ENCODE measurements at places on chromosomes 13 and 19. TPM values are rescaled to one million over a fixed set of nuclear protein-coding genes. Genes with fewer than 3 reads are reported as not detected.

GRCh38 chr13:20125129-20125782, 35.6 kb downstream of the GJA3 start:
- DNase-seq: no peak

GRCh38 chr13:90787007-90787406, 560.5 kb upstream of the MIR17HG start:
- no peak for DNase-seq

DNA sequence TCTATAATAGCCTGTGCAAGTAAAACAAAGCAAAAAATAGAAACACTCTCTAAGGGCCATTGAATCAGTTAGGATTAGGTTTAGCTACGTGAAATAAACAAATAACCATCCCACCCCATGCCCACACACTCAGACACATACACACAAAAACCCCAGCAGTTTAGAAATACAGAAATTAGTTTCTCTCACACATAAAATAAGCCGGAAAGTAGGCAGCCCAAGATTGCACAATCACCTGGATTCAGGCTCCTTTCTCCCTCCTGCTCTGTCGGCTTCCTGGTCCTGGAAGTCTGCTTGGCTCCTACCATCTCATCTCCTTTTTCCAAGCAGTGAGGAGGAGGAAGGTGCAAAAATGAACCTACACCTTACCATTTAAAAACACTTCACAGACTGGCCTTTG, 22.6 kb upstream of the USP12 start:
- no peak for DNase-seq

- no peak for DNase-seq
Measured at GRCh38 chr13:52012512-52012836, 276 bp downstream of the ALG11 start.

- no peak for DNase-seq
Measured at GRCh38 chr13:99955747-99956472, 15.7 kb downstream of the ZIC5 start.

DNA sequence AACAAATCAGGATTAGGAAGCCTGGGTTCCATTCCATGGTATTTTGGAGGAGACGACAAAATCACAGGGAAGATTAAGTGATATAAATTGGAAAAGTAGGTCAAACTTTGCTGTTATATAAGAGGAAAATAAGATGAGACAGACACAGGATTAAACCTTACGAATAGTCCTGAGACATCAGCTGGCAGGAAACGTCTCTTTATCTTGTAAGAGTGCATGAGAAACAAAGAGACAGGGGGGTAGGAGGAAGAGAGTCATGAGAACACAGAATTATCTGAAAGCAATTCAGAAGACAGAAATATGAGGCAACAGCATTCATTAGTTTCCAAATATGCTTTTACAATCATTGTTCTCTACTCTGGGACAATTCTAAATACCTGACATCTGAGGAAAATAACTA, 310.6 kb upstream of the MIR17HG start:
- DNase-seq: no peak

DNA sequence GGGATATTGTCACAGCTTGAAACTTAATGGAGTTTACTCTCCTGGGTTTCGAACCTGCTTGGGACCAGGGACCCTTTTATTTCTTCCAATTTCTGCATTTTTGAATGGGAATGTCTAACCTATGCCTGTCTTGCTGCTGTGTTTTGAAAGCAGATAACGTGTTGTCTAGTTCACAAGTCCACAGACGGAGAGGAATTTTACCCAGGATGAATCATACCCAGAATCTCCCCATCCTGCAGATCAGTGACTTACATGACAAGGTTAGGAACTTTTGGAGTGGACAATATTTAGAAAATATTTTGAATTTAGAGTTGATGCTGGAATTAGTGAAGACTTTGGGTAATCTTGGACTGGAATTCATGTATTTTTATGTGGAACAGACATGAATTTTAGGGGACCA, 68.6 kb upstream of the RFXAP start:
- DNase-seq: no peak

DNA sequence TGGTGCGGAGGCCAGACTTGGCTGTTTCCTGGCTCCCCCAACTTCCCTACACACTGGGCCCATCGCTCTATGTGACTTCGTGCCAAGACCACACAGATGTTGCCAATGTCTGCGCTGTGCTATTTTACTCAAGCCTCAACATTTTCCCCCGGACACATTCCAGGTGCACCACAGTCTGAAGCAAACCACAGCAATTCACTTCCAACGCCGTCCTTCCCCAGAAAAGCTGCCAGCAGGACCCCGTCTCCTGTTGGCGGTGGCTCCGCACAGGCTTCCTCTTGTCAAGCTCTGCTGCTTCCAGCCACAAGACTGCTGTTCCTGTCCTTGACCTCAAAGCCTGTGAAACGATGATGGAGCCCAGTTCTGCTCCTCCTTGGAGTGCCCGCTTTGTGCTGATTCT, 100.7 kb downstream of the CRYL1 start:
- no peak for DNase-seq

DNA sequence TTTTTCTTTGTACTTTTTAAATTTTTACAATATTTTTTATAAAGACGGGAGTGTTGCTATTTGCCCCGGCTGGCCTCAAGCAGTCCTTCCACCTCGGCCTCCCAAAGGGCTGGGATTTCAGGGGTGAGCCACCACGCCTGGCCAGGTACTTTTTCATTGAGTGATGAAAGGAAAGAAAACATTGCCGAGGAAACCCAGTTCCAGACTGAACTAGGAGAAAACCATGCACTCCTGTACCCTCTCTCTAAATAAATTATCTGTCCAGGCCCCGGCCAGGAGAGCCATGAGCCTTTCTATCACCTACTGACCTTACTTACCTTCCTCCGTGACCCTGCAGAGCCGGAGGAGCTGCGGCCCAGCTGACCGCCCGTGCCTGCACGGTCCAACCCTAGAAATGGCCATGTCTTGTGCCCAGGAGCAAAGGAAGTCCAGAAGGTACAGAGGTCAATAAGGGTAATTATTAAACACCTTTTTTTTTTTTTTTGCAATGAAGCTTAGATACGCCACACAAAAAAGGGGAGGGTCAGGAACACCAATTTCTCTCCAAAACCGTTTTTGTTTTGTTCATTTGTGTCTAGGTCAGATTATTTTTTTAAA, at the start of gene SLC7A9:
TSS of gene SLC7A9 (minus strand) at position 399 of the 597 bp plus-strand sequence. CDS start 1,233 bp downstream, outside the sequence.
- no peak for DNase-seq

DNA sequence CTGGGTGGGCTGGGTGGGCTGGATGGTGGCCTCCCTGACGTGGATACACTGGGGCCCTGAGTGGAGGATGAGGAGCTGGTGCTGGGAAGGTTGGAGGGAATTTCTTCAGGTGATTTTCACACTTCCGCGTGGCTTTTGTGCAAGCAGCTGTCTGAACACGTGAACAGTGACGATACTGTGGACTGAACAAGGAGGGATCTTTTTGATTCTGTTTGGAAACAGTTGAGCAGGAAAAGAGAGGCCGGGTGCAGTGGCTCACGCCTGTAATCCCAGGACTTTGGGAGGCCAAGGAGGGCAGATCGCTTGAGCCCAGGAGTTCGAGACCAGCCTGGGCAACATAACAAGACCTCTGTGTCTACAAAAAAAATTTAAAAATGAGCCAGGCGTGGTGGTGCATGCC, 9.1 kb upstream of the GTF2F1 start:
- no peak for DNase-seq

DNA sequence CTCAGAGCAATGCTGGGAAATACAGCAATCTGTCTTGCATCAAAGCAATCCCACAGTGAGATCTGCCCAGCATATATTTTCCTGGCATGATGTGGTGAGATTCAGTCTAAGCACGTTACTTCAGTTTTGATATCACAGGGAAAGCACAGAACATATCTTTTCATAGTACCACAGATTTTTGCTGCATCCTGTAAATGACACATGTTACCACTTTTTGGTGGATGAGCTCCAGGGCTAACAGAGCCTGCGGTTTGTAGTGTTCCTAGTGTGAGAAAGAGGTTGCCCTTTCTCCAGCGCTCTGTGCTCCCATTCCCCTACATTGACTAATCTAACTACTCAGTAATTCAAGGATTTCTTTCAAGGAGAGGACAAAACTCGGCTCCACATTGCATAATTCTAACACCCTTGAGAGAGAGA, 409.0 kb downstream of the GPC6 start:
- DNase-seq: no peak

GRCh38 chr19:2740314-2740656, 468 bp upstream of the SLC39A3 start:
- no peak for DNase-seq

DNA sequence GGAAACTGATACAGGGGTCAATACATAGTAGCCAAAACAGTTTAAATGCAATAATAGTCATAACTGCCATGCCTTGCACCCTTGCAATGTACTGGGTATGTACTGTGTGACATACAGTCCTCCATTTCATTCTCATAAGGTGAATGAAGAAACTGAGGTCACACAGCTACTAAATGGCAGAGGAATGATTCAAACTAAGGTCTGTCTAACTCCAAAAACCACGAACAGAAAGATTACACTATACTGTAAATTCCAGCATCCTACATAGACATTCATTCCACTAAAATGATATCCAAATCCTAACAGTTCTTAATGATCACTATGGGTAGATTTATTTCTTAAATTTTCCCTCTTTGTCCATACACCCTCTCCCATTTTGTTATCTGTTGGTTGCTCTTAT, 238.1 kb upstream of the SERP2 start:
- DNase-seq: no peak

DNA sequence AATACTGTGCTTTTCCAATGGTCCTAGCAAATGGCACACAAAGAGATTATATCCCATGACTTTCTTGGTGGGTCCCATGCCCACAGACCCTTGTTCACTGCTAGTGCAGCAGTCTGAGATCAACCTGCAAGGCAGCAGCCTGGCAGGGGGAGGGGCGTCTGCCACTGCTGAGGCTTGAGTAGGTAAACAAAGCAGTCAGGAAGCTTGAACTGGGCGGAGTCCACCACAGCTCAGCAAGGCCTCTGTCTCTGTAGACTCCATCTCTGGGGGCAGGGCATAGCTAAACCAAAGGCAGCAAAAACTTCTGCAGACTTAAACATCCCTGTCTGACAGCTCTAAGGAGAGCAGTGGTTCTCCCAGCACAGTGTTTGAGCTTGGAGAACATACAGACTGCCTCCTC, 82.9 kb downstream of the ZNF737 start:
- no peak for DNase-seq

DNA sequence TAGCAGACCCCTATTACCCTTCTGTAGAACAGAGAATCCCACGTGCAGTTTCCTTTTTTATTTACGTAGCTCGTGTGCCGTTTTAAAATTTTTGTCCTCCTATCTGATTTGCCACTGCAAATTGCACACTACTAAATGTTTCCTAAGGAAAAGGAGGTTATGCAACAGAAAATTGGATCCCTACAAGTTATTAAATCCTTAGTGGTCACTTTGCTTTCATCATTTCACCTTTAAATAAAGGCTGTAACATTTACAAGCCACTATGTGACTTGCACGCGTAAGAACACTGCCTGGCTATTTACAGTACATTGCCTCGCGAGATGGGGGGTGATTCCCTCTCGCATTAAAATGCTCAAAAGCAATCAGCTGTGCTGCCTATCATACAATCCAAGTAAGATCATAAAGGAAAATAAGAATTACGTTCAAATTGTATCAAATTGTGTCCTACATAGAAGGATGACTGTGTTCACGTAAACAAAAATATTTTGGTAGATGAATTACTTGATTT, 525.6 kb downstream of the SUCLA2 start:
- DNase-seq: no peak

- DNase-seq: no peak
Measured at GRCh38 chr19:11931051-11931450, 6.1 kb downstream of the ZNF700 start.

DNA sequence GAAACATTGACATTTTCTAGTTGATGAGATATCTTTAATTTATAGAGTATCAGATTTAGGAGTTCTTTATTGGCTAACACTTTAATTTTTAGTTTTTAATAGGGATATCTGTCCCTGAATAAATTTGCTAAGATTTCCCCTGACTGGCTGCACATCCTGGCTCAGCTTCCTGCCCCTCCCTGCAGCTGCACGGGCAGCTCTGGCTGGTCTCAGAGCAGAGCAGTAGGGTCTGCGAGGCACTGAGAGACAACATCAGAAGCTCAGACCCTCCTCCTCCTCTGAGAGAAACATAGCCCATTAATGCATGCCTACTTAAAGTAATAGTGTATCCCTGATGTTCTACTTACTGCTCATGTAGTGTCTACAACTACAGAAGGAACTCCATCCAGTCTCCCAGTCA, 139.2 kb downstream of the TNFSF13B start:
- no peak for DNase-seq

DNA sequence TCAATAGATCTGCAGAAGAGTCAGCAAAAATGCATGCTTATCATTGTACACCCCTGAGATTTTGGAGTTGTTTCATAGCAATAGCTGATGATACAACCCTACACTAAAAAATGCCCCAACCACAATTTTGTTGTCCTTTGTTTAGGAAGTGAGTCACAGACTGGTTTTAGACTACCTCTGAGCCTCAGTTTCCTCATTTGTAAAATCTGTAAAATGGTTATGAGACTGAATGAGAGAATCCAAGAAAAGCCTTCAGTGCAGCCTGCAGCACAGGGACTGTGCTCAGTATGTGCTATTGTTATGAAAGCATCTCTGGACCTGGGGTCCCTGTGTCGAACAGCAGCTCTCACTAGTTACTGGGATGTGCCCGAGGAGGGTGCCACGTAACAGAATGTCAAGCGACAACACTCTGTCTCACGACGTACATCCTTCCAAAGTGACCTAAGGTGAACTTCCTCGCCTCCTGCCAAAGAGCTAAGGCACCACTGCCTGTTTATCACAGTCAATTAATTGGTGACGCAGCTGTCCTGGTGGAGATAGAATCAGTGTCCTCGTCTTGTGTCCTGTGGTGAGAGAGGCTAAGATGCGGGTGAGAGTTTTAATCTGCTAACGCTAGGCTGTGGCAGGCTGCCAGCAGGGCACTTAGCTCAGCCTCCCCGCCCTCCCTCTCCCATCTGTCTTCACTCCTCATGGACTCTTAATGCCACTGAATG, 18.1 kb downstream of the DHRS12 start:
- DNase-seq: no peak

TNFSF9 gene
- 1.6 TPM for total RNA-seq

LILRA1 gene
- not detected for total RNA-seq

VSTM1 gene
- total RNA-seq: not detected

ERFL gene
- 0.21 TPM for total RNA-seq

FLT3LG gene
- 7.1 TPM for total RNA-seq

CEACAM21 gene
- total RNA-seq: not detected

ONECUT3 gene
- total RNA-seq: 25.7 TPM

PCDH9 gene
- total RNA-seq: 2.1 TPM

ERICH6B gene
- total RNA-seq: not detected

Data from Calu3 (cell line).